ENCODE measurements at places on chromosomes 1 and 21. TPM values are rescaled to one million over a fixed set of nuclear protein-coding genes. Genes with fewer than 3 reads are reported as not detected.

DNA sequence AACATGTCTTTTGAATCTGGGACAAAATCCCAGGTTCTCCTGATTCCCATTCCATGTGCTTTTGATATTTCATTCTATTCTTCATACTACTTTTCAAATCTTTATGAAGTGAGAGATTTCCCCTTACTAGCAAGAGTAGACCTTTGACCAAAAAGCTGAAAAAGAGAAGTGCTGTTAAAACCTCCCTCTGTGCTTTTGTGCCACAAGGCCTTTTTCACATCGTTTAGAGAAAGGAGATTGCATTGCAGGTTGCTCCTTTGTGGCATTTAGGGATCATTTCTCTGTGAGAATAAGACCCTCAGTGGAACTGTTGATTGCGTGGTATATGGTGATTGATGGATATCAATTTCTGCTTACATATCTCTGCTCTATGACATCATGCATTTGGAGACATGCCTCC is 148.8 kb downstream of the TGFB2 start:
- no peak overlapping the region for H3K4me3 ChIP-seq
- H3K36me3 ChIP-seq, result no peaks in the 10 kb centered on the region
- H3K27me3 ChIP-seq, result peaks cover 10% of the 10 kb centered on the region
- no peak overlapping the region for H3K27ac ChIP-seq
- no peaks in the 10 kb centered on the region for H3K4me1 ChIP-seq

GRCh38 chr1:6111571-6111970 is 65.9 kb downstream of the KCNAB2 start:
- H3K27ac ChIP-seq, result no peak overlapping the region
- no peak for DNase-seq
- H3K4me3 ChIP-seq, result no peak overlapping the region
- H3K36me3 ChIP-seq, result no peaks in the 10 kb centered on the region
- H3K4me1 ChIP-seq, result no peaks in the 10 kb centered on the region
- peaks cover 6% of the 10 kb centered on the region for H3K27me3 ChIP-seq

DNA sequence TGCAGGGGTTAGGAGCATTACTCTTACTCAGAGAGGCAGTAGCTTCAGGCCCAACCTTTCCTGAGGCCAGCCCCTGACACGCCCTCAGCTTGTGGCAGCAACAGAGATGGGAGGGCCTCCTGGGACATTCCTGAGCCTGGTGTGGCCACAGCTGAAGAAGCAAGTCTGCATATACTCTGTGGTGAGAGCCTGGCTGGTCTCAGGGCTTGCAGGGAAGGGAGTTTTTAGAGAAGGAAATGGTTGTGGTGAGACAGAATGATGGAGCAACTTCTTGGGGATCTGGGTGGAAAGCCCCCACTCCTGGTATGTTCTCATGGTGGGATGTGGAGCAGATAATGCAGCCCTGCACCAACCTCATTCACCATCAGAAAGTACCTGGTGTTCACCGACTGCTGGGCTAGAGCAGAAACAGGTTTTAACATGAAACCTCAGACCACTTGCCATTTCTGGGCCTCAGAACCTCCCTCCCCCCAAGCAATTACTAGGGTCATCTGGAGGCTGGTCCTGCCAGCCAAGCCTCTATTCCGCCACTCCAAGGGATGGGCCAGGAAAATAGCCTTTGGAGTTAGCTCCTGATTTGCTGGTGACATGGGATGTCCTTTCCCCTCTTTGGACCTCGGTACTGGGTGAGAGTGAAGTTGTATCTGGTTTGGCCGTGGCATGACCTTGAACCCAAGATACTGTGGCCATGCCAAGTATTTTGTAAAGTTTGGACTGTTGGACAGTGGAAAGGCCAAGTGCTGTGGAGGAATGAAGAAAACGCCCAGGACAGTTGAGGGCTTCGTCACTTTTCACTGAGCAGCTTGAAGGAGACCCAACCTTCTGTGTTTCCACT is 28.1 kb upstream of the RNF19B start:
- peak overlapping the region; percentile 32 for H3K4me3 ChIP-seq
- no peaks in the 10 kb centered on the region for H3K27me3 ChIP-seq
- DNase-seq, result peak; percentile 91

The NBPF6 gene
- total RNA-seq, result 0.12 TPM

GRCh38 chr1:155210314-155211104 is 2.0 kb downstream of the MTX1 start:
- peaks cover 35% of the 10 kb centered on the region for H3K4me1 ChIP-seq
- H3K36me3 ChIP-seq, result peaks cover 6% of the 10 kb centered on the region
- H3K27ac ChIP-seq, result no peak overlapping the region
- peak overlapping the region; percentile 42 for H3K4me3 ChIP-seq
- no peaks in the 10 kb centered on the region for H3K27me3 ChIP-seq

GRCh38 chr1:116572771-116573430 is 2.1 kb upstream of the CD58 start:
- H3K27me3 ChIP-seq, result no peaks in the 10 kb centered on the region
- DNase-seq, result no peak
- H3K4me3 ChIP-seq, result no peak overlapping the region
- H3K4me1 ChIP-seq, result peaks cover 58% of the 10 kb centered on the region
- H3K27ac ChIP-seq, result no peak overlapping the region

The ACTL8 gene
- total RNA-seq, result not detected

DNA sequence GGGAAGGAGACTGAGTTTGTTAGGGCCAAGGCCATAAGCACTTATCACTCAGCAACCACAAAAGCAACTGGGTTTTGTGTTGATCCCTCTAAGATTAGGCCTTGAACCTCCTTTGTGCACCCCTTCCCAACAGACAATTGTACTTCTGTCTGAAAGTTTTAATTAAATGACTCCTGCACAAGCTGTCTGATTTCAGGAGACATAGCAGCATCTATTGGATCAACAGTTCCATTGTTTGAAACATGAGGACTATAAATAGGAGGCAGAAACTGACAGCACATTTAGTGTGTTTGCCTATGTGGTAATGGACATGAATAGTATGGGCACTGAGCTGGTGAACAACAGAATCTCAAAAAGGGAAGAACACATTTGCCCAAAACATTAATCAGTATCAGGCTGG is 167.3 kb upstream of the KCNJ6 start:
- no peak overlapping the region for H3K27ac ChIP-seq
- no peak overlapping the region for H3K4me3 ChIP-seq
- H3K4me1 ChIP-seq, result no peaks in the 10 kb centered on the region

GRCh38 chr1:41239988-41240610 is 2.0 kb downstream of the SCMH1 start:
- H3K36me3 ChIP-seq, result peaks cover 3% of the 10 kb centered on the region
- H3K4me1 ChIP-seq, result peaks cover 13% of the 10 kb centered on the region
- H3K4me3 ChIP-seq, result peak overlapping the region; percentile 77
- no peak for DNase-seq
- peak overlapping the region; percentile 38 for H3K27ac ChIP-seq

The GJA9 gene
- total RNA-seq, result not detected

The CADM3 gene
- total RNA-seq, result not detected

The FAM72D gene
- 20.1 TPM for total RNA-seq

- no peak for DNase-seq
- no peak overlapping the region for H3K27ac ChIP-seq
- no peak overlapping the region for H3K4me3 ChIP-seq
Measured at GRCh38 chr1:64315402-64315801, 112.0 kb downstream of the UBE2U start.

All from activated CD4-positive, alpha-beta memory T cell treated with anti-CD3 and anti-CD28 coated beads for 36 hours (primary cell).